ENCODE measurements at places on chromosomes 5 and 9.

DNA sequence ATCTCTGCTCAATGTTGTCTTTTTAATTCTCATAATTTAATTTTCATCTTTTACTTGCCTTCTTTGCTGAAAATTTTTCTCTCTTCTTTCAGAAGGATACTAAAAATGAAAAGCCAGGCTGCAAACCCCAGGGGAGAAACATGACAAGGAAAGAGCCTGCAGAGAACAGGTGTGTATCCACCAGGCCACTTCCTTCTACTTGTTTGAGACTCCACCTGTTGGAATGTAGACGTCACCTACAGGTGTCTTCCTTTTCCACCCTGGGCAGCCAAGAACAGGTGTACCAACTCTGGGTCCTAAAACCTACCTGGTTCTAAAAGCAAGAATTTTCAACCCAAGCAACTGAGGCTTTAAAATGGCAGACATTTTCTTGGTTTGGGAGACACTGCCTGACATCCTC is 166.8 kb downstream of the ATP10B start:
- no peak for DNase-seq

DNA sequence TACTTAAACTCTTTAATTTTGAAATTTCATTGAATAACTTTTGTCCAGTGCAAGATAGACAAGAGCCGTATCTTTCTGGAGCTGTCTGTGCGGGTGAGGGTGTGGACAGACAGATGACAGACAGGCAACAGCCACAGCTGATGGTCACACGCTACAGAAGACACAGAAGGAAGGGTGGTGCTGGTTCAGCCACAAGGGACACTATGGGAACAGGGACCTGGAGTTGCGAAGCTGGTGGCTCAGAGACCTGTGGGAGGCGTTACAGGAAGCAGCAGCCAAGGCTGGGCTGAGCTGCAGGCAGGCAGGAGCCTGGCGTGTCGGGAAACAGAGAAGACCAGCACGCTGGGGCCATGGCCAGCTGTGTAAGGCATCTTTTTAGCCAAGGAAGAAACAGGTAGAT is 104.4 kb downstream of the WNK2 start:
- DNase-seq, result no peak

DNA sequence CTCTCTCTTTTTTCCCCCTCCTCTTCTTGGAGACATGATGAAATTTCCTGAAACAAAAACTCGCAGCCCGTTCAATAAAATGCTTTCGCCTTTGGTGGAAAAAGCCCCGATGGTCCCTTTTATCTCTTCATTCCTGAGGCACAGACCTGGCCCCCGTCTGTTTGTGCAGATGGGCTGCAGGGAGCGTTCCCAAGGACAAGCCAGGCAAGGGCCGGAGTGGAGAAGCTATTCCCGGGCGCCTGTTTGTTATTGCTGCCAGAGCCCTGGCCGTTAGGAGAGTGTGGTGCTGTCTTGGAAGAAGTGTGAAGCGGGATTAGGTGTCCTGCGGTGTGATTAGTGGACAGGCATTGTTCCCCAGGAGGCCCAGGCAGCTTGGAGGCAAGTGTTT is 71.9 kb downstream of the SMIM23 start:
- DNase-seq, result no peak

DNA sequence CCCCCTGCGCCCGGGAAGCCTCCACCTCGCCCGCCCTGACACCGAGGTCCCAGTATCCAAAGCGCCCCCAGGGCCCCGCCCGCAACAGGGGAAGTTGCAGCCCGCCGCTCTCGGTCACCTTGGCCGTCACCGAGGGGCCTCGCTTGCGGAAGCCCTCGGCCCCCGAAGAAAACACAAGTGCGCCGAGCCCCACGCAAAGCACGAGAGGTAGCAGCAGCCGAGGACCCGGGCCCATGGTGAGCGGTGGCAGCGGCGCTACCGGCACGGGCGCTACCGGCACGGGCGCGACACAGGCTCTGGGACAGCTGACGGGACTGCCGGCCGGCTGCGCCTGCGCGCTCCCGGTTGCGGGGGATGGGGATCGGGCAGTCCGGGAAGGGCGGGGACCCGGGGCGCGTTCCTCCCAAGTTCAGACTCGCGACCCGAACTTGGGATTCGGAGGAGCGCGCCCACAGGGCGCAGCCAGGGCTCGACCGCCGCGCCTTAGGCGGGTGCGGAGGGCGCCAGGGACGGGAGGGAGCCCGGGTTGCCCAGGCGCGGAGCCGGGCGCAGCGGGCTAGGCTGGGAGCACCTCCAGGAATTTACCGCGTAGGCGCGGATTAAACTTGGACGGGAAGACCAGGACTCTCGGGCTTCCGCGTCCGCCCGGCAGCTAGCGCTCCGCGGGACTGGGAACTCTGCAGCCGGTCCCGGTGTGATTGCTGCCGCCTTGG is at the start of gene PPIC:
TSS of gene PPIC (minus strand) at position 335 of the 713 bp plus-strand sequence. CDS start at position 235, 100 bp downstream.
- peak; percentile 50 for DNase-seq

DNA sequence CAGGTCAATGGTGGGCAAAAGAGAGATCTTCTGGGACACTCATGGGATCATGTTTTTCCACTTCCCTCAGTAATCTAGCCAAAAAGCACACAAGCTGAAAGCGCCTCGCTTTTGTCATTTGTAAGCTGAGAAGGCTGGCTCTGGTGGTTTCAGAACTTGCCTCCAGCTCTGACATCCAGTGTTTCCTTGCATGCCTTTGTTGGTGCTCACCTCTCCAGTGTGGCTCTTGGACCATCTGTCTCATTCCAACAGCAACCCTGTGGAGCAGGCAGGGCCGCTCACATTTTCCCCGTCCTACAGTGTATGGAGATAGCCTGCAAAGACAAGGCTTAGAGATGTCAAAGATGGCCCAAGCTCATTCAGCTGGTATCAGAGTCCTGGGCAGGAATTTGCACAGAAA is 160.8 kb upstream of the KLF4 start:
- DNase-seq, result no peak

DNA sequence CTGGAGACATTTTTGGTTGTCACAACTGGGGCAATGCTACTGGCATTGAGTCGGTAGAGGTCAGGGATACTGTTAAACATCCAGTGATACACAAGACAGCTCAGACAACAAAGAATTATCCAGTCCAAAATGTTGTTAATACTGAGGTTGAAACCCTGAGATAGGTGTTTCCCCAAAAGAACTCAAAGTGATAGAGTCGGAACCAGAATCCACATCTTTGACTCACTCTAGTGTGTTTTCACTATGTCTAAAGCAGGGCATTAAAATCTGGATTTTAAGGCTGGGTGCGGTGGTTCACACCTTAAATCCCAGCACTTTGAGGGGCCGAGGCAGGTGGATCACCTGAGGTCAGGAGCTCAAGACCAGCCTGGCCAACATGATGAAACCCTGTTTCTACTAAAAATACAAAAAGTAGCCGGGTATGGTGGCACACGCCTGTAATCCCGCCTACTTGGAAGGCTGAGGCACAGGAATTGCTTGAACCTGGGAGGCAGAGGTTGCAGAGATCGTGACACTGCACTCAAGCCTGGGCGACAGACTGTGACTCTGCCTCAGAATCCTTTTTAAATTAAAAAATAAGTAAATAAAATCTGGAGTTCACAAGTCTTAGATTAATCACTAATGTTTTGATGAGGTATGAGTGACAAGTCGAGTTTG is 17.0 kb downstream of the SLC31A1 start:
- no peak for DNase-seq

GRCh38 chr9:107158321-107158720 is 124.8 kb upstream of the RAD23B start:
- no peak for DNase-seq

GRCh38 chr5:156446526-156446925 is 119.6 kb downstream of the SGCD start:
- no peak for DNase-seq

GRCh38 chr9:131068076-131068816 is 28.1 kb upstream of the AIF1L start:
- DNase-seq, result no peak

DNA sequence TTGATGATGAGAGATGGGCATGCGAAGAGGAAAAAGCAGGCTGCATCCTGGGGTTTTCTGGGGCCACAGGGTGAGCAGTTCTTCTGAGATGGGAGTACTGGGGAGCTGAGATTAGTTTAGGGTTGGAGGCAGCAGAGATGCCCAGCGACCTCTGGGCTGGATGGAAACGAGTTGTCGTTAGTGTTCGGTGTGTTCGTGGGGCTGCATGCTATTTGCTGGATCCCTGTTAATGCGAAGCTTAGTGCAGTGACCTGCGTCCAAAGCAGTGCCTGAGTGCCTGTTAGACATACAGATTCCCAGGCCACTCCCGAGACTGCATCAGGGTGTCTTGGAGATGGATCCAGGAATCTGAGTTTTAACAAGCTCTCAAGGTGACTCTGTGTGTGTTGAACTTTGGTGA is 201.3 kb downstream of the CACNA1B start:
- no peak for DNase-seq
